Kidney (tissue), 22 donors: ENCODE measurements at places on chromosomes 12 and 14. TPM values are rescaled to one million over a fixed set of nuclear protein-coding genes. Genes with fewer than 3 reads are reported as not detected.
A peak's percentile ranks its signal among the peaks of the same experiment; 100 is the strongest.

SERPINA12 gene
- total RNA-seq, result not detected

DNA sequence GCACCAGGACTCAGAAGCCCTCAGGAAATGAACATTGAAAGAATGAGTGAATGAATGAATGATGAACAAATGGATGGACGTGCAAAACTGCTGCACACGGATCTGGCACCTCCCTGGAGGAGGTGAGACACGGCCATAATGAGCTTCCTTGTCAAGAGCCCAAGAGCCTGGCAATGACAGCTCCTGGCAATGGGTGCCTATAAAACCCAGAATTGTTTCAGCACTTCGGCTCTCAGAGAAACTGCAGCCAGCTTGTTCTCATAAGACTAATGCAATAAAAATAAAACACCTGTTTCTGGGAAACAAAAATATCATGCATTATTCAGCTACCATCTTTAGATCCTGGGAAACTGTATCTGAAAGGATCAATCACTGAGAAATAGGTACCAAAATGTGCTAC is 200.5 kb upstream of the SFSWAP start:
- no peaks in the 10 kb centered on the region for H3K36me3 ChIP-seq
- H3K27me3 ChIP-seq, result no peaks in the 10 kb centered on the region
- H3K4me3 ChIP-seq, result no peak overlapping the region
- DNase-seq, result no peak

- H3K27ac ChIP-seq, result no peak overlapping the region
- H3K27me3 ChIP-seq, result no peaks in the 10 kb centered on the region
- no peaks in the 10 kb centered on the region for H3K36me3 ChIP-seq
- no peak overlapping the region for H3K4me3 ChIP-seq
- no peaks in the 10 kb centered on the region for H3K4me1 ChIP-seq
These were observed 1004.2 kb downstream of the TMEM121 start for GRCh38 chr14:106530423-106531107.

DNA sequence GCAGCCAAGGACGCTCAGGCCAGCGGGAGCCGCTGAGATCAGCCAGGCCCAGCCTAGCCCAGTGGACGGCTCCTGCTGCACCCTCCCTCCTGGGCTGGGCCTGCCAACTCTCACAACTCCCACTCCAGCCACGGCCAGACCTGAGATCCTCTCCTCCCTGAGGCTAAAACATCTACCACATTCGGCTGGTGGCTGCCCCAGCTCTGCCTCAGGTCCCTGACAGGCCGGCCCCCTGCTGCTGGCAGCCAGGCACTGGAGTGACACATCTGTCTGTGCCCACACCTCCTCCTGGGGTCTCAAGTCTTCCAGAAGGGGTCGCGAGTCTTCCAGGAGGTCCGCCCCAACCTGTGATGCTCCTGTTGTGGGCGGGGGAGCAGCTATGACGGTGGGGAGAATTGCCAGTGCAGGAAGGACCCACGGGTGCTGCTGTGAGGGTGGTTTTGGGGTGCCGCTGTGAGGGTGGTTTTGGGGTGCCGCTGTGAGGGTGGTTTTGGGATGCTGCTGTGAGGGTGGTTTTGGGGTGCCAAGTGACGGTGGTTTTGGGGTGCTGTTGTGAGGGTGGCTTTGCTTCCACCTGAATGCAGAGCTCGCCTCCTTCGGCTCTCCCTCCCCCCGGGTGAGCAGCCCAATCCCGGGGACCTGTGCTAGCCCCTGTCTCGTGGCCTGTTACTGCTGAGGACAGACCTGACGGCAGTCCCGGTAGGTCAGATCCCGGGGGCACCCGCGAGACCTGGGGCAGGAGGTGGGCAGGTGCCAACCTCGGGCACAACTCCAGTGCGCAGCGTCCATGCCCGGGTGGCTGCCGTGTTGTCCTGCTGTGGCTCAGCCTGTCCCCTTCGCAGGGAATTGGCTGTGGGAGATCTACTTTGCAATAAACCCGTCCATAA is 27.5 kb upstream of the C14orf180 start:
- no peaks in the 10 kb centered on the region for H3K4me1 ChIP-seq
- no peak for DNase-seq
- H3K27ac ChIP-seq, result no peak overlapping the region
- H3K4me3 ChIP-seq, result no peak overlapping the region
- H3K27me3 ChIP-seq, result no peaks in the 10 kb centered on the region

DNA sequence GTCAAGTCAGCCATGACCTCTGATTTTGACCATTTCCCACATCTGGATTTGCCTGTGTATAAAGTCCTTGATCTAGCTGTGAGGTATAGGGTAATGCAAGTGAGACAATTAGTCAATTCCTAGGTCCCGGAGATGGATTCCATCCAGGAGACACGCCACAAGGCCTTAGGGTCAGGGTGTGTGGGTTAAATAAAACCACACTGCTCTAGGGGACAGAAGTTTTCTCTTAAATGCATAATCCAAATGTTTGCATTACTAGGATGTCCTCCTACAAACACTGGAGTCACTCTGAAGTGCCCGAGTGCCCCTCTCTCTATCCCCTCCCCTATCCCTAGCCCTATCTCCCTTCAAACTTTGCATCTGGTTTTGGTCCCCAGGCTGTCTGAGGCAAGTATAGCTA is 26.8 kb downstream of the LRIG3 start:
- no peak for DNase-seq
- H3K36me3 ChIP-seq, result peaks cover 16% of the 10 kb centered on the region
- no peaks in the 10 kb centered on the region for H3K27me3 ChIP-seq
- no peak overlapping the region for H3K27ac ChIP-seq
- no peak overlapping the region for H3K4me3 ChIP-seq

GRCh38 chr12:124683152-124684124 is 116.0 kb upstream of the NCOR2 start:
- DNase-seq, result no peak
- peaks cover 41% of the 10 kb centered on the region for H3K4me1 ChIP-seq
- no peaks in the 10 kb centered on the region for H3K27me3 ChIP-seq
- H3K27ac ChIP-seq, result no peak overlapping the region
- H3K4me3 ChIP-seq, result no peak overlapping the region

- H3K4me3 ChIP-seq, result no peak overlapping the region
- no peaks in the 10 kb centered on the region for H3K36me3 ChIP-seq
- no peak for DNase-seq
- no peak overlapping the region for H3K27ac ChIP-seq
These were observed 5.2 kb downstream of the TEDC1 start for GRCh38 chr14:105495990-105496830.

- no peaks in the 10 kb centered on the region for H3K36me3 ChIP-seq
- no peaks in the 10 kb centered on the region for H3K27me3 ChIP-seq
- H3K4me3 ChIP-seq, result no peak overlapping the region
- no peak for DNase-seq
- peak overlapping the region; percentile 58 for H3K27ac ChIP-seq
These were observed 1201.5 kb downstream of the BCL11B start for GRCh38 chr14:98070536-98070935.
